ENCODE measurements at places on chromosomes 1 and 21. TPM values are rescaled to one million over a fixed set of nuclear protein-coding genes. Genes with fewer than 3 reads are reported as not detected.

CFHR5 gene
- polyA plus RNA-seq: not detected

SPRR2F gene
- polyA plus RNA-seq: not detected

PHACTR4 gene
- 6.9 TPM for polyA plus RNA-seq

TMPRSS15 gene
- 0.61 TPM for polyA plus RNA-seq

LEMD1 gene
- not detected for polyA plus RNA-seq

PKLR gene
- not detected for polyA plus RNA-seq

DNA sequence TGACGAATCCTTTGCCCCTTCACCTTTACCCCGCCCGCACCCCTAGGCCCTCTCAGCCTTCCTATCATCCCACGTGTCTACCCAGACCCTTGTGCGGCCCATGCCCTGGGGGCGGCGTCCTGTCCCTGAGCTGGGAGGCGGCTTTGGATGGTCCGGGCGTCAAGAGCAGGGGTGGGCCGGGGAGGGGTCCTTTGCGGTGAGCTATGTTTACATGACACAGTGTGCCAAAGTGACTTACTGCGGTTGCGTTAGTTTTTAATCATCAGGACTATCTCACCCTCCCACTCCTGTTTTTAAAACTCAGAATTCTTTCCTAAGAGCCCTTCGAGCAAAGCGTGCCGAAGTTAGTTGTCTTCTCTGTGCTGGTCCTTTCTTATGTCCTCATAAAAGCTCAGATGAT lies 144.6 kb downstream of the PGBD5 start:
- no peak for DNase-seq

DNA sequence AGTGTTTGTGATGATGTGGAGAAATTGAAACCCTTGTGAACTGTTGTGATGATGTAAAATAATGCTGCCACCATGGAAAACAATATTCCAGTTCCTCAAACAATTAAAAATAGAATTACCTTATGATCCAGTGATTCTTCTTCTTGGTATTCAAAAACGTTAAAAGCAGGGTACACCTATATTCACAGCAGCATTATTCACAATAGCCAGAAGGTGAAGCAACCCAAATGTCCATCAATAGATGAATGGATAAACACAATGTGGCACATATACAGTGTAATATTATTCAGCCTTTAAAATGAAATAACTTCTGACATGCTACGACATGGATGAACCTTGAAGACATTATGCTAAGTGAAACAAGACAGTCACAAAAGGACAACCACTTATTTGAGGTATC lies 59.2 kb downstream of the LYPLAL1 start:
- DNase-seq: no peak

DNA sequence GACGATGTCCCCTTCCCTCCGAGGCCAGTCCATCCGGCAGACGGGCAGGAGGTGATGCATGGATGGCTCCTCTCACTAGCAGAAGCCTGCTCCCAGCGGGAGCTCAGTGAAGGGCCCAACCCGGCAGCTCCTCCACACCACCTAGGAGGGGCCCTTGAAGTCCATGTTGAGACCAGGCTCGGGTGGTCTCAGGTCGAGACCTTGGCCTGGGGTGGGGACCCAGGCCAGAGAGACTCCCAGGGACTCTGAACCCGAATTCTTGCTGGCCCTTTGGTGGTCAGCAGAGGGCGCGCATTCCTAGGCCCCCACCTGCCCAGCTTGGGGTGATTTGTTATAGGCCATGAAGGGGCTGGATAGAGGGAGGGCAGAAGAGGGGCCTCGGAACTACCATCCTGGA lies 642 bp upstream of the NT5C1A start:
- DNase-seq: no peak

DNA sequence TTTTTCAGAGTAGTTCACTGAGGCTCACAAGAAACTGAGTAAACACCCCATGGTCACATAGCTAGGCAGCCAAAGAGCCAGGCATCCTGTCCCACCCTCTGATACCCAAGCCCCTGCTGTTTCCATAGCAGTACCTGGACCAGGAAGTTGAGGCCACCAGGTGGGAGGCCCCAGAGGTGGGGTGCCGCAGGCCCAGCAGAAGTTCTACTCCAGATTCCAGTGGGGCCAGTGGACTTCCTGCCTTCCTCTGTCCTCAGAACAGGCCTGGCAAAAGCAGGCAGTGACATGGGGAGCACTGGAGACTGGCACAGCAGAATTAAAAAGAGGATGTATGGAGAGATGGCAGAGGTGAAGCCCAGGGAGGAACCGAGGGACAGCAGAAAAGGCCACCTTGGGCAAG lies 19.0 kb downstream of the FOXO6 start:
- no peak for DNase-seq

DNA sequence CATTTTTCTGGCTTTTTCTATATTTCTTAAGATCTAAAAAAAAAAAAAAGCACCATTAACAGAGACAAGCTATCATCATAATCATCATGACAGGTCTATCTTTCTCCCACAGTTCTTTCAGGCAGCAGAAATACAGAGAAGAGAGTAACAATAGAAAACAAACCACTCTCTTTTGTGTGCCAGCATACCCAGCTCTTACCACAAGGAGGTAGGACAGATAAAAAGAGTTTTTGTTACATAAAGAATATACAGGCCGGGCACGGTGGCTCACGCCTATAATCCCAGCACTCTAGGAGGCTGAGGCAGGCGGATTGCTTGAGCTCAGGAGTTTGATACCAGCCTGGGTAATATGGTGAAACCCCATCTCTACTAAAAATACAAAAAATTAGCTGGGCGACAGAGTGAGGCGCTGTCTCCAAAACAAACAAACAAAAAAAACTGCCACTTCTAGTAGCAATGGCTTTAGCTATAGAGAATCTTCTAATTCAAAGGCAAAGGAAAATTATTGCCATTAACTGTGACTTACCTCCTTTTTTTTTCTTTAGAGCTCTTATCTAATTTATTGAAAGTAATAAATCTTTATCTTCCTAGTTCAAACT lies 39.7 kb downstream of the ANKRD13C start:
- DNase-seq: no peak

DNA sequence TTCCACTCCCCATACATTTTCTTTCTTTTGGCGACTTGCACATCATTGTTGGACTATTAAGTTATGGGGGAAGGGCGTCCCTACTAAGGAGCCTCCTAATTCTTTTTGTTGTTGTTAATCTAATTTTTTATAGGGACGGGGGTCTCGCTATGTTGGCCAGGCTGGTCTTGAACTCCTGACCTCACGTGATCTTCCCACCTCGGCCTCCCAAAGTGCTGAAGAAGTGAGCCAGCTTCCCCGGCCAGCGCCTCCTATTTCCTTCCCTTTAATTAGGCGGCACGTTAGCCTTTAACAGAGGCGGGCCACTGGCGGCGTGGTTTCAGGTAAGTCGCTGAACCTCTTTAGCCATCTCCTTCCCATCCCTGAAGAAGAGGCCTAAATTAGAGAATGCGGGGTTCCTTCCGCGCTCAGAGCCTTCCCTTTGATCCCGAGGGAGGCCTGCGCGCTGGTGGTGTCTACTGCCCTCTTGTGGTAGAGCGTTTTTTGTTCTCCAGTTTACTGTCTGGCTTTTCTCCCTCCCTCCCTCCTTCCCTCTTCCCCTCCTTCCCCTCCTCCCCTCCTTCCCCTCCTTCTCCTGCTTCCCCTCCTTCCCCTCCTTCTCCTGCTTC lies 38.1 kb downstream of the TNFRSF9 start:
- peak; percentile 35 for DNase-seq

- DNase-seq: no peak
Observed at GRCh38 chr1:36994294-36994693, 40.0 kb downstream of the GRIK3 start.

DNA sequence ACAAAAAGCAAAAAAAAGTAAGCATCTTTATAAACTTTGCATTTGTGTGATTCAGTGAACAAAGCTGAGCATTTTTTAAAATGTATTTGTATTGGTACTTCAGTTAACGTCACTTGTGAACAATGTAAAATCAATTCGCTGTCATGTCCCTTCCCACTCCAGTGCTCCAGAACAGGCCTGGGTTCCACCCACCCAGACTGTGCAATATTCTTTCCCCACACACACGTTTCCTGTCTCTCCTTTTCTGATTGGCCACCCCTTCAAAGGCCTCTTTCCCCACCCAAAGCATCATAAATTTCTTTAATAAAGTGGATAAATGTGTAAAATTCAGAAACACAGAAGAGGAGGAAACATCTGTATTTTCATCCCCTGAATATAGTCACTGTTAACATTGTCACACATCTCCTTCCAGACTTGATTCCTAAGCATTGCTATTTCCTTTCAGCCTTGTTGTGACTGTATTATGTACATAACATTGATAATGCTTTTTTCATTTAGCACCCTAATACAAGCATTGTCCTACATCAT lies 12.0 kb downstream of the CLEC20A start:
- peak; percentile 9 for DNase-seq

DNA sequence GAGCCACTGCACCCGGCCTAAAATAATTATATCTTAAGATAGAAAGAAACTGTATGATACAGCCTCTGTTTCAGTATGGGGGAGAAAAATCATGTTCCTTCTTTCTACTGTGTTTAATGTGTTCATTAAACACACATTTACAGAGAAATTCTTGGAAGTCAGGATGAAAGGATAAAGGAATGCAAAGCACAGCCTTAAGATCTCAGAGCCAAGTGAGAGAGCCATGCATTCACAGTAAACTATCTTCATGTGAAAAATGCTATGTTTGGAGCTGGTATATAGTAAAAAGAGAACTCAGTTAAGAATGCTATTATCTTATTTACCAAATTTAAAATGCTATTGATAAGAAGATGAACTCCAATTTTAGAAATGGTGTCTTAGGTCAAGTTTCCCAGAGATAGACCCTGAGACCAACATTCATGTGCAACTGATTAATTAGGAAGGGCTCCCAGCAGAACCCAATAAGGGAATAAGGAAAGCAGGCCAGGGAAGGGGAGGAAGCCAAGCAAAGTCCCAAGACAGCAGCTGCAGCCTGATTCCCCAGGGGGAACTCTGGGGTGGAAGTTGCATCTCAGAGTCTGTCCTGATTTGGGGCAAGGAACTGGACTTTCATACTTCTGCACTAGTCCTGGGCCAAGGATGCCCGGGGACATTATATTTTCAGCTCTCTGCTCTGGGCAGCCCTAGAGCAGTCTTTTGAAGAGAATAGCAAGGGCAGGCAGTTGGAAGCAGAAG lies 130.0 kb upstream of the ZNF648 start:
- no peak for DNase-seq

DNA sequence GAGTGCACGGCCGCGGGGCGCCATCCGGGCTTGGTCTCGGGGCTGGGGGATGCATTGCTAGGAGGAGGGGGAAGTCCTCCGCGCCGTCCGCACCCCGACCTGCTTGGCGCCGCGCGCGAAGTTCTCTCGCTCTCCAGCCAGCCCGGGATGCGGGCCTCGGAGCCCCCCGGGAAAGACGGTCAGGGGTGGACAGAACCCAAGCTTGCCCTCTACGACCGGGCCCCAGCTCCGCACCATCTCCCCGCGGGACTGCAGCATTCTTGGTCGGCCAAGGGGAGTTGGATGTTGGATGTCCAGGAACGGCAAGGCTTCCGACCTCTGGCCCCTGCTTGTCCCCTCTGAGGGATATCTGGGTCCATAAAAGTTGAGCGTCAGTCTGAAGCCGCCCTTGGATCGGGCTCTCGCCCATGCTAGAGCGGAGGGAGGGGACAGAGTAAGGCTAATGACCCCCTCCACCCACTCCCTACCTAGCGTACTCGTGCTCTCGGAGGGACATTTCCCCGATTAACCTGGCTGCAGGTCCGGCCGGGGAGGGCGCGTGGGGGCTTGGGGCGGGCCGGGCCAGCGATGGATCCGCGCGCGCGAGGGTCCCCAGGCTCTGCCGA lies 522 bp downstream of the DISP3 start:
- DNase-seq: no peak

- peak; percentile 66 for DNase-seq
Observed at GRCh38 chr1:41891199-41891896, 27.4 kb downstream of the HIVEP3 start.

GRCh38 chr1:78360584-78360983 lies 130.2 kb upstream of the PTGFR start:
- no peak for DNase-seq

DNA sequence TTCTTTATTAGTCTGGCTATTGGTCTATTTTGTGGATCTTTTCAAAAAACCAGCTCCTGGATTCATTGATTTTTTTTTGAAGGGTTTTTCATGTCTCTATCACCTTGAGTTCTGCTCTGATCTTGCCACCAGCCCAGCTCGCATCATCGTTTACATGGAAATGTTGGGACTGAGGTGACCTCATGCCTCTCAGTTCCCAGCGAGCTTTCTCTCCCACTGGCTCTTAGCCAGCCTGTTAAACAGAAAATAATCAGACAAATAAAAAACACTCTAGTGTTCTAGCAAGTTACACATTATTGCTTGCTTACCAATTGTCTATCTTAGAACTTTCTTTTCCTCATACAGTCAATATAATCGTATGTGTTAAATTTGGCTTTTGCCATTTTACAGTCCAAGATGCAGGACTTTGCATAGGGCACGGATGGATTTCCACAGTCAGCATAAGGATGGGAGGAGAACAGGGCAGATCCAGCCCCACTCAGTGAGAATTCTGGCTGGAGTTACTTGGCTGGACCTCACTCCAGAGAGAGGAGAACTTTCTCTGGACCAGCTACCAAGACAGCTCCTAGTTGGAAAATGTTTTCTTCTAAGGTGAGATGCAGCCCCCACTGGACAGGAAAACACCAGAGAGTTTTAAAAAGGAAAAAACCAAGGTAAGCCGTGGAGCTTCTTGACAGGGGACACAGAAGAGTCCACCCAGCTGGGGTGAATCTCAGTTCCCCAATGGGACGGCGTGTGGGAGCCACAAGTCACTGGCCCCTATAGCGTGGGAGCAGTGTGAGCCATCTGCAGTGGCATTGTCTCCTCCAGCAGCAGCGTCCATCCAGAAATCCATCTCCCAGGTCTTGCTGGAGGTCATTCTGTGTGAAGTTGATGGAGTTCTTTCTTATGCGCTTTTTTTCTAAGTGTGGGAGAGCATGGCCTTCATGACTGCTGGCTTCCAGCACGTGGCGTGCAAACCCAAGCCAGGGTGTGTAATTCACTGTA lies 17.6 kb downstream of the PGBD2 start:
- no peak for DNase-seq

DNA sequence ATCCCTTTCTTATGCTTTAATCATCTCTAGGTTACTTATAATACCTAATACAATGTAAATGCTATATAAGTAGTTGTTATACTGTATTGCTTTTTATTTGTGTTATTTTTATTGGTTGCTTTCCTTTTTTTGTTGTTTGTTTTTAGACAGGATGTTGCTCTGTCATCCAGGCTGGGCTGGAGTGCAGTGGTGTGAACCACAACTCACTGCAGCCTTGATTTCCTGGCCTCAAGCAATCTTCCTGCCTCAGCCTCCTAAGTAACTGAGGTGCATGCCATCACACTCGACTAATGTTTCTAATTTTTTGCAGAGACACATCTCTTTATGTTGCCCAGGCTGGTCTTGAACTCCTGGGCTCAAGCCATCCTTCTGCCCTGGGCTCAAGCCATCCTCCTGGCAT lies 26.9 kb downstream of the KRTAP19-8 start:
- DNase-seq: no peak
